Endothelial cell of umbilical vein (primary cell): ENCODE measurements at places on chromosomes 16 and 17.

GRCh38 chr16:82040296-82040695, 5.2 kb downstream of the HSD17B2 start:
- DNase-seq: no peak

- DNase-seq: peak; percentile 69
These were observed 28.0 kb downstream of the MRM1 start for GRCh38 chr17:36629252-36629847.

- peak; percentile 89 for DNase-seq
These were observed 65.8 kb downstream of the KPNA2 start for GRCh38 chr17:68101075-68101986.

GRCh38 chr17:65131946-65132345, 5.2 kb upstream of the RGS9 start:
- DNase-seq: no peak

DNA sequence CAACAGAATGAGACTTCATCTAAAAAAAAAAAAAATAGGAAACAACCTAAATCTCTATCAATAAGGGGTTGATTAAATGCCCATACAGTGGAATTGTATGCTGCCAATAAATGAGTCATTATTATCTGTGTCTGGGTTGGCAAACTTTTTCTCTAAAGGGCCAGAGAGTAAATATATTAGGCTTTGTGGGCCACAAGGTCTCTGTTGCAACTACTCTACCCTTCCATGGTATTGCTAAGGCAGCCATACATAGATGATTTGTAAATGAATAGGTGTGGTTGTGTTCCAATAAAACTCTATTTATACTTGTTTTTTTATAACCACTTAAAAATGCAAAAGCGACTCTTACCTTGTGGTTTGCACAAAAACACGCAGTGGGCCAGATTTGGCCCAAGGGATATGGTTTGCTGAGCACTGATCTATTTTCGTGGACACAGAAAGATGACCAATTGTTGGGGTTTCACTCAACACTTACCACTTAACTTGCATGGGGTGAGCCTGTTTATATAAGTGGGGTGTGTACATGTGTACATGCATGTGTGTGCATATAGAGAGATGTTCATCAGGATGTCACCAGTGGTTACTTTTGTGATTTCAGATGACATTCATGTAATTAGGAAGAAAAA, 12.4 kb upstream of the IL4R start:
- no peak for DNase-seq

GRCh38 chr16:85075236-85075924, 36.9 kb downstream of the CIBAR2 start:
- no peak for DNase-seq

GRCh38 chr16:57608462-57609113, 19.8 kb upstream of the ADGRG1 start:
- no peak for DNase-seq

DNA sequence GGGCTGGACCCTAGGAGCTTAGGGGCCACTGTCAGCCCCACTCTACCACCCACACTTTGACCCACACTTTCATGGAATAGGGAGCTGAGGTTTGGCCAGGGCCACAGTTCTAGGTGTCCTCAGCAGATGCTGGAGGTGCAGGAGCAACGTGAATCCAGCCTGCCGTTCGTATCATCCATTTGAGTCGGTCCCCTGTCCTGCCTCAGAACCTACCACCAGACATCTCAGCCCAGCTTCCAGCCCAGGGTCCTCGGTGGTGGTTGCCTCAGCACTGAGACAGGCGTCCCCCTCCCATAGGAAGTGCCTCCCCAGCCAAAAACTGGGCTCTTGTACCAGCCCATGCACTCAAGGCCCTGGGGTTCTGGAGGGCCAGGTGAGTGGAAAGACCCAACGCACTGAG, 359 bp upstream of the ITGAE start:
- DNase-seq: no peak

- no peak for DNase-seq
These were observed 75.3 kb upstream of the COX10 start for GRCh38 chr17:13994050-13994449.
